WERI-Rb-1 (cell line): ENCODE measurements at places on chromosomes 16 and 17.

DNA sequence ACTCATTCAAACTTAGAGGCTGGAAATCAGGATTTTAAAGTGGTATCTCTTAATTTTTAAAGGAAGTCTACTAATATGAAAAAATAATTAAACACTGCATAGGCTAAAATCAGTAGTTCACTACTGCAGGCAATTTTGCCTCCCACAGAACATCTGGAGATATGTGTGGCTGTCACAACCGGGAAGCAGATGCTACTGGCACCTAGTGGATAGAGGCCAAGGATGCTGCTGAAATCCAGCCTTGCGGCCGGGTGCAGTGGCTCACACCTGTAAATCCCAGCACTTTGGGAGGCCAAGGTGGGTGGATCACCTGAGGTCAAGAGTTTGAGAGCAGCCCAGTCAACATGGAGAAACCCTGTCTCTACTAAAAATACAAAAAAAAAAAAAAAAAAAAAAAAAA is 473.9 kb downstream of the XYLT1 start:
- no peak for DNase-seq

DNA sequence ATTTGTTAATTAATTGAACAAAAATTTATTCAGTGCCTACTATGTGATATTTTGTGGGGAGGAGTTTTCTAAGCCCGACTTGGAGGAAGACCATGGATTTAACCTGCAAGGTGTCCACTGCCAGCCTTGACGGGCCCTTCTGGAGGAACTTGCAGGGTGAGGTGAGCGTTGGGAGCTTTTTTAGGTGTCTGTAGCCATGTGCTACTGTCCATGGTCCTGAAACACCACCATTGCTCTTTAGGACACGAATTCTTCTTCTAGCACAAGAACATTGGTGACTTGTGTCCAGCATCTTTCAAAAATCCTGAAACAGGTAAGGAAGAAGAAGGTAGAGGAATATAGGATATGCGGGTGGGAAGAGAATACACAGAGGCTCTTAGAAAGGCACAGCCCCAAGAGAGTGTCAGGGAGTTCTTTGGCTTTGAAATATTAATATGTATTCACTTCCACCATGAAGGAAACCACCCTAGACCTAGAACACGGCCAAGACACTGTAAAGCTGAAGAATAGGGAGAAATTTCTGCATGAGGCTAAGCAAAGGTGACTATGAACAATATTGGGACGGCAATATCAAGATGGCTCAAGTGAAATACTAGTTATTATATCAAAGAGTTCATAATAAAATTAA is 27.9 kb upstream of the OR4D1 start:
- DNase-seq, result no peak

- DNase-seq, result no peak
These were observed 114.0 kb downstream of the CMIP start for GRCh38 chr16:81558444-81559175.

DNA sequence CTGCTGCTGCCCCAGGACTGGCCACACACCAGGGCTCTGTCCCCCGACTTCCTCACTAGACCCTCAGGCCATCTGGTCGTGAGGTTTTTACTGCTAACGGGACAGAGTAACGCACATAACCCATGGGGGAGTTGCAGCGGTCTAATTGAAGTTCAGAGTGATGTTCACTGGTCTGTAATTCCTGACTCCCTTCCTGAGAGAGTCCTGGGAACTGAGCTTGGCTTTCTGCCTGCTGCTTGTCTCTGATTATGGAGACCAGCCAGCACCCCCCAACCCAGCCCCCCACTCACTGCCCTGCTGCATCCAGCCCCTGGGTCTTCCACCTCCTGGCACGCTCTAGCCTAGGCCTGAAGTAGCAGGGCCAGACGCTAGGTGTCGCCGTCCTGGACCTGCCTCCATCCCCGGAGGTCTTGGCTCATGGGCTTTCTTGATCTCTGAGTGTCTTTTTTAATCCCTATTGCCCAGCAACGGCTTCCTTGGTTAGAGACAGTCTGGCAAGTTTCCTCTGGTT is 192.9 kb downstream of the CCDC182 start:
- peak; percentile 95 for DNase-seq

- no peak for DNase-seq
These were observed 30.9 kb downstream of the IFT140 start for GRCh38 chr16:1580956-1581355.

GRCh38 chr17:34616148-34616547 is 36.8 kb downstream of the TMEM132E start:
- DNase-seq, result peak; percentile 97

- peak; percentile 89 for DNase-seq
These were observed at the start of gene SLC43A2 for GRCh38 chr17:1627982-1628855. Gene SLC43A2 (minus strand): TSS chr17:1628834. CDS start chr17:1627874, 960 bp downstream.

GRCh38 chr17:81080019-81080418 is 45.1 kb downstream of the BAIAP2 start:
- no peak for DNase-seq

DNA sequence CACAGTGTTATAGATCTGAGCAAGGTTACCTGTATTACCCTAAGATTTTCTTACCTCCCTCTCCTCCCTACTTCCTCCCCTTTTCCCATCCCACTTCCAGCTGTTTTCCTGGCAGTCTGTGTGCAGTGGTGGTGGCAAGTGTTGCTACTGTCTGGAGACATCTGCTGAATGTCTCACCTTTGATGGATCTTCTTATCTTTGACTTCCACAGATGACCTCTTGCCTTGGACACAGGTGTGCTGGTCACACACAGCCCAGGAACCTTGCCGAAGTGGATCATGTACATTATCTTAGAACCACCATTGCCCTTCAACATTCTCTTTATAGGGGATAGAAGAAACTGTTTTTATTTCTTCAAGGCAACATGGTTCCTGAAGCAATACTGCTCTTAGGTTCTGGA is 245.1 kb downstream of the UTP18 start:
- DNase-seq, result no peak
